ENCODE measurements at places on chromosomes 4 and X.
A peak's percentile ranks its signal among the peaks of the same experiment; 100 is the strongest.

GRCh38 chr4:23333556-23333945, 556.3 kb downstream of the PPARGC1A start:
- DNase-seq: no peak

- DNase-seq: no peak
Observed at GRCh38 chrX:121782976-121783375, 735.6 kb downstream of the GLUD2 start.

- DNase-seq: no peak
Observed at GRCh38 chr4:18882468-18882867, 860.9 kb upstream of the LCORL start.

- peak; percentile 85 for DNase-seq
Observed at GRCh38 chrX:131792356-131792749, 230.7 kb upstream of the STK26 start.

DNA sequence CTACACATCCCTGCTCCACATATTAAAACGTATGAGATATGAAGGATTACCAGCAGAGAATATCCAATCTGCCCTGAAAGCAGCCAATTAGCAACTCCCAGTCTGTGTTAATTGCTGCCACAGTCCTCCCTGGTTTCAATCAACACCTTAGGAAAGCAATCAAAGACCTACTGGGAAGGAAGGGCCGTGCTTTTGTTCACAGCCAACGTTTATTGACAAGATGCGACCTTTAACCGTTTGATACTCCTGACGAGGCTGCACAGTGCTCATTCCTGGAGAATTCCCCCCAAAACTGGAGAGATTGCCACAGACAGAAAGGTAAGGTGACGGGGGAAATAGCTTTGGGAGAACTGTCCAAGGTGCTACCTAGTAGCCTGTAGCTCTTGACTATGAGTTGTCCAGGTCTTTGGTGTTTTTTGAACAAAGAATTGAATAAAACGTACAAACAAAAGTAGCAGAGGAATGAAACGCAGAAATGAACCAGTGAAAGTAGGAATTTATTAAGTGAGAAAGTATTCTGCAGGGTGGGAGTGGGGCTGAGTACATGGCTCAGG, 596.5 kb downstream of the NLGN4X start:
- DNase-seq: no peak

GRCh38 chr4:85938062-85938461, 421.8 kb downstream of the MAPK10 start:
- DNase-seq: no peak

GRCh38 chr4:183860731-183861130, 44.4 kb upstream of the STOX2 start:
- no peak for DNase-seq

- no peak for DNase-seq
Observed at GRCh38 chr4:92359491-92359890, 55.7 kb downstream of the GRID2 start.

GRCh38 chr4:2574863-2575262, 38.4 kb downstream of the FAM193A start:
- DNase-seq: no peak

DNA sequence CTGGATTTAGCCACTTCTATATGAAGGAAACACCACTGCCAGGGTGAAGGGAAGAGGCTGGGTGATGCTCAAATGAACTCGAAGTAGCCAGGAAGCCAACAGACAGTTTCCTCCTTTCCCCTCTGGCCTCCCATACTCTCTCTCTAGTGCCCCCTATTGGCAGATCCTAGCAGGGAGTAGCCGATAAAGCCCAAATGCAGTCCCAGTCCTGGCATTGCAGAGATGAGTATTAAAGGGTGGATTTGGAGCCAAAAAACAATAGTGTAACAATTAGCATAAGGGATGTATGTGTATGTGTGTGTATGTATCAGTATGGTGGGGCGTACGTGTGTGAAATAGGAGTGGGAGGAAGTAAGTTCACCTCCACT, 213.8 kb upstream of the LDB2 start:
- no peak for DNase-seq

DNA sequence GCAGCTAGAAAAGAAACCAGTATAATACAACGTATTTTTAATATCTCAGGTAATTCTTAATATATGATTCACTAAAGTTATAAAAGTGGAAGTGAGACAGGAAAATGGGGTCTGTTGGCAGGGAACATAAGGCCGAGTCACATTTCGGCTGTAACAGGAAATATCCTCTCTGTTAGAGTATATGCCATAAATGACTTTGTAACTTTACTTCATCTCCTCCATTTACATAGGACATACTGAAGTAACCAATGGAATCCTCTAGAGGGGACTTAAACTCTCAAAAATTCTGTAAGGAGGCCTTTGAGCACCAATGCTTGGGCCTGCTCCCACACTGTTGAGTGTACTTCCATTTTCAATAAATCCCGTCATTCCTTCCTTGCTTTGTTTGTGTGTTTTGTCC, 71.3 kb downstream of the ANKRD17 start:
- DNase-seq: no peak

DNA sequence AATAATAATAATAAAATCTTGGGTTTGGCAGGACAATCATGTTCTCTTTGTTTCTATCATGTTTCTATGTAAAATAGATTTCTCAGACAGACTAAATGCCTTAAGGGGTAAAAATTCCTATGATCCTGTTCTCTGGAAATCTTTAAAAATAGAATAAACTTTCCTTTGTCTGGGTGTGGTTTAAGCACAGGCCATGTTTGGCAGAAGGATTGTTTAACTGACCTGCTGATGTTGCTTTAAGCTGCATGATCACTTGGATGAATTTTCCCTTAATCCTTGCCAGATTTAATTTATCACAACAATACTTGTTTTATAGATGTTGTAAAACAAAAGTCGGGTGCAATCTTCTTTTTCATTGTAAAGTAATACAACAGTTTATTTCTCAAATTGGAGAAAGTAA, 341.7 kb upstream of the FAT1 start:
- DNase-seq: no peak

DNA sequence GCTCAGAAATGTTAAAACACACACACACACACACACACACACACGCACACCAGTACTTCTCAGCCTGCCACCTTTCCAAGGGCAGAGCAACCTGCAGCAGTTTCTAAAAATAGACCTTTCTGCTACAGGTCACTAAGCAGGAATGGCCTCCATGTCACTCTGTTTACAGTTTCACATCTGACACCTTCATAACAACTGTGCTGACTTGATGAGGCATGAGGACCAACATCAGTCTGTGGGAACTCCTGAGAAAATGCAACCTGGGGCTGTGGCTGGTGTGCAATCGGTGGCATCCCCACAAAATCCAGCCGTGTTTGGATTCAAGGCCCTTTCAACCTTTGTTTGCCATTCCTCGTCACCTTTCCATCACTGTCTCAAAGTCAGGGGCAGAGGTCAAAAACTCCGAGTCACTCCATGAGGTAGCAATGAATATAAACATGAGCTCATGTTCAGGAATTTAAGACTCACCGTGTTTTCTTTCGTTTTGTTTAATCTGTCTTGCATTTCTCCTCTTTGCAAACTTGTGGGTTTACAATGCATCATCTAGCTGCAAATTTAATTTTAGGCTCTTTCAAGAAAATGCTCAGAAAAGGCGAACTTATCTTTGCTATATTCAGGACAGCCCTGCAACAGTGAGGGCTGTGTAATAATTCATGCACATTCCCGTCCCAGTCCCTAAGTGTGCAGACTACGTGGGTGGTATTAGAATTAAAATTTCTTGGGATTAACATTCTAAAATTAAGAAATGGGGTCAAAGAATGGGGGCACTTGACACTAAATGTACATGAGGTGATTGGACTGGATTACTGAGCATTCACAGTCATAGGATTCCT, 135.3 kb downstream of the SHROOM3 start:
- no peak for DNase-seq

DNA sequence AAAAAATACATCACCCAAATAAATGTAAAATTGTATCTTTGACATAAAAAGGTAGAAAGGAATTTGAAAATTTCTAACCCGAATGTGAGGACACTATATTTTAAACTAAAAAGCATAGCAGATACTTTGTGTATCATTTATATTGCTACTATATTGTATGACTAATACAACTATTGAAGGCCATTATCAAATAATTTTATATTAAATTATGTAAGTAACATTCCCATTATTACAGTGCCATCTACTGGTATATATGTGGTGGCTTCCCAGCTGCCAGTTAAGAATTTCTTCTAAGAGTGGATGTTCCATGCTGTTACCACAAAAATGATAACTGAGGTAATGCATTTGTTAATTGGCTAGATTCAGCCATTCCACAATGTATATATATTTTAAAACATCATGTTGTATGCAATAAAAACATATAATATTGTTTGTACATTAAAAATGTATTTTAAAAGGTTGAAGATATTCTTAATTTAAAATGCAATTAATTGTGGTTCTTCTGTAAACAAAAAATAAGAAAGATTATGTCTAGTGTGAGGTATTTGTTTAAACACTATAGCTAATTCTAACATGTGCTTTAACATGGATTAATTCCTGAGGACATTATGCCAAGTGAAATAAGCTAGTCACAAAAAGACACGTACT, 65.3 kb downstream of the EGF start:
- no peak for DNase-seq

GRCh38 chrX:7059214-7059838, 88.2 kb upstream of the STS start:
- no peak for DNase-seq

DNA sequence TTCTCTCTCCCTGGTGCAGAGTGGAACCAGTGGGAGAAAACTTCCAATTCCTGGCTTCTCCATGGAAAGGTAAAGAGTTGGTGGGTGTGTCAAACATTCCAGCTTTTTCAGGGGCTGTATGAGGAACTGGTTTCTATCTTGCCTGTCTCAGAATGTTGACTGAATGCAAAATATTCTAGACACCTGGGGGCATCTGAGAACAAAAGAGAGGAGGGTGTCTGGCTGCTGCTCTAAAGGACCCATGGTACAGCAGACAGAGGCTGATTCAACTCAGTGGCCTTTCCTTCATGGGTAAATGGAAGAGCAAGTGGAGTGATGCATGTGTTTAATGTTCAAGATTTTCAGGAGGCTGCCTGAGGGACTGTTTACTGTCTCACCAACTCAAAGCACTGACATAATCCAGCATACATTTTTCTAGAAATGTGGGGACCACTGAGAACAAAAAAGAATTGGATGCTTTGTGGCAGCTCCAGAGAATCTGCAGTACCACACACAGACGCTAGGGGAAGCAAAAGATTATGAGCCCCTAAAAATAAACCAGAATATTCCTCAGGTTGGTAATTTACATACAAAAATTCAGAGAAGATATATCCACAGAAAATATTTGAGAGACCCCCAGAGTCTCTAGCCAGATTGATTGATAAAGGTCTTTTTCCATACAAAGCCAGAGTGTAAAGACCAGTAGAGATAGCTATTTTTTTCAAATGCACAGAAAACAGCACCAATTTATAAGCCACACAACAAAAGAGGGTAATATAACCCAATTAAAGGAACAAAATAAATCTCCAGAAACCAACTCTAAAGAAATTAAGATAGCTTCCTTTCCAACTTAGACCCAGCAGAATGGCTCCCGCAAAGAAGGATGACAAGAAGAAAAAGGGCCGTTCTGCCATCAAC, 48.0 kb upstream of the STARD8 start:
- no peak for DNase-seq

- DNase-seq: peak; percentile 29
Observed at GRCh38 chrX:95076449-95076848, 1402.4 kb downstream of the FAM133A start.

DNA sequence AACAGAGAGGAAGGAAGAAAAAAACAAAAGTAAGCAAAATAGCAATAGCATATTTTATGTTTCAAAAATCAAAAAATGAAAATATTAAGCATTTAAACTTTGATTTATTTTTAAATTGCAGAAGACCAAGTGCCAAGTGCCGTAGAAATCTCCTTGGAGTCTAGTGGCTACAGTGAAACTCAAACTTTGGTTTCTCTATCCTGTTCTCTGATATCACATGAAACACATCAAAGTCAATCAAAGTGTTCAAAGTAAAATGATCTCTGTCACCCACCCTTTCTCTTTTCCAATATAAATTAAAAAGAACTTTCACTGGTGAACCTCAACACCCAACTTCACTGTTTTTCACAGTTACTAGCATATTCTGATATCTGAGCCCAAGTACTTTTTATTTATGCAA, 81.1 kb downstream of the HADH start:
- DNase-seq: no peak

- DNase-seq: no peak
Observed at GRCh38 chr4:48191758-48192157, 57.7 kb upstream of the TXK start.

DNA sequence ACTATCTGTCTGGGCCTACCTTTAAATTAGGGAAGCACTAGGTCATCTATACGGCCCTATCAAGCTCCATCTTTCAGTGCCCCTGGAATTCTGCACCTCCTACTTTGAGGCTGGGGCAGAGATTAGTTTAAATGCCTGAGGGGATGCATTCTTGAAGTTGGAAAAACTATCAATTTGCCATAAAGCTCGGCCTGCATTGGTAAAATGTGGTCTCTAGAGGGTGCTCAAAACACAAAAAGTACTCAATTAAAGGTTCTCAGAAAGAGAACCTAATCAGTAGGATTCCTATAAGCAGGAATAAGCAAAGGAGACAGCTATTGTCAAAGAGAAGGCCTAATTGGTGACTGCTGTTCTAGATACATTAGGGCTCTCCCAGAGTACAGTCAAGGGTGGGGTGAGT, 111.7 kb downstream of the AMER1 start:
- no peak for DNase-seq
